ENCODE measurements at places on chromosomes 3 and 15.
A peak's percentile ranks its signal among the peaks of the same experiment; 100 is the strongest.

GRCh38 chr15:78937132-78937739 is 7.6 kb downstream of the CTSH start:
- no peak for DNase-seq

GRCh38 chr3:191119415-191120295 is 79.4 kb upstream of the OSTN start:
- no peak for DNase-seq

- DNase-seq: no peak
These were observed 37.4 kb upstream of the CCDC174 start for GRCh38 chr3:14614189-14614588.

- DNase-seq: no peak
These were observed 31.1 kb upstream of the NEO1 start for GRCh38 chr15:73021139-73021621.

DNA sequence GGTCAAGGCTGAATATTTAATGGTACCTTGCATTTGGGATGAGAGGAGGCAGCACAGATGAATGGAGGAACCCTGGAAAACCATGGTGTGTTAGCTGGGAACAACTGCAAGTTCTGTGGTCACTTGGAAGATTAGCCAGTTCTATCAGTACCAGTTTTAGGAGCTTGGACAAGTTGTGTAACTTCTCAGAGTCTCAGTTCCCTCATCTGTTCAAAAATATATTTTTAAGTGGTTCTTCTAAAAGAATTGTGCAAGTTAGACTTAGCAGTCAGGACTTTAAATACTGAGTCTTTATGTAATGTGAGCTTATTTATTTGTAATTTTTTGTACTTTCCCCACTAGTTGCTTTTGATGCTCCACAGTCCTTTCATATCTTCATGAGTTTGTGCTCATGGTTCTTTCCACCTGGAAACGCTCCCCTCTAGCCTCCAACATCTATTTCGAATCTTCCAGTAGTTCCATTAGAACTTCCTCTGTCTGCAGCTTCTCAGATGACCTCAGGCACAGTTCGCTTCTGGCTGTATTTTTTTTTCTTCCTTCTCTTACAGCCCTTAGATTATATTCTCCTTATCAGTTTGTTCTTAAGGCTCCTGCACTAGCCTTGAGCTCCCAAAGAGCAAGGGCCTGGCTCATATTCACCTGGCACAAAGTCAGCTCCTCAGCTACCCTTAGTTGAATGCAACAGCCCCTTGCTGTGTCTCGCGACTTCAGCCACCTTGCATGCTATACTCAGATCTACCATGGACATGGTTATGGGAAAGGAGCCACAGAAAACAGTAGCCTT is 27.1 kb downstream of the ITPR1 start:
- no peak for DNase-seq

GRCh38 chr3:72182206-72182605 is 397.3 kb upstream of the PROK2 start:
- DNase-seq: no peak

- no peak for DNase-seq
These were observed 32.6 kb upstream of the SKIL start for GRCh38 chr3:170324962-170325361.

- no peak for DNase-seq
These were observed 65.0 kb upstream of the MEIS2 start for GRCh38 chr15:37165395-37165794.

- DNase-seq: no peak
These were observed 12.3 kb upstream of the ZBTB38 start for GRCh38 chr3:141356046-141356445.

DNA sequence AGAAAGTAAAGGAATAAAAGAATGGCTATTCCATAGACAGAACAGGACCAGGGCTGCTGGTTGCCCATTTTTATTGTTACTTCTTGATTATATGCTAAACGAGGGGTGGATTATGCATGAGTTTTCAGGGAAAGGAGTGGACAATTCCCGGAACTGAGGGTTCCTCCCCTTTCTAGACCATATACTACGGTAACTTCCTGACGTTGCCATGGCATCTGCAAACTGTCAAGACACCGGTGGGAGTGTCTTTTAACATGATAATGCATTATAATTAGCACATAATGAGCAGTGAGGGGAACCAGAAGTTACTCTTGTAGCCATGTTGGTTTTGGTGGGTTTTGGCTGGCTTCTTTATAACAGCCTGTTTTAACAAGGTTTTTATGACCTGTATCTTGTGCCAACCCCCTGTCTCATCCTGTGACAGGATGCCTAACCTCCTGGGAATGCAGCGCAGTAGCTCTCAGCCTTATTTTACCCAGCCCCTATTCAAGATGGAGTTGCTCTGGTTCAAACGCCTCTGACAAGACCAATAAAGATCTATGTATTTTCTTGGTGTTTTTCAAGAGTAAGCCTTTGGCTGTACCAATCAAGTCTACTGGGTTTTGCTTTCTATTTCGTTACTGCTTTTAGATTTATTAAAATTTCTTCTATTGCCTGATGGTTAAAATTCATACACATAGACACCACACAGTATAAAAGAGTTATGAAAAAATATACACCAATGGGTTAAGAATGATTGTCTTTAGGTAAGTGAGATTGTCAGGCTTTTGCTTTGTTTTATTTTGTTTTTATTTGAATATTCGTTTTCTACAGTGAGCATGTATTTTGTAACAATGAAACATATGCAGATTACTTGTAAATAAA is 37.4 kb upstream of the CTDSPL start:
- DNase-seq: no peak

DNA sequence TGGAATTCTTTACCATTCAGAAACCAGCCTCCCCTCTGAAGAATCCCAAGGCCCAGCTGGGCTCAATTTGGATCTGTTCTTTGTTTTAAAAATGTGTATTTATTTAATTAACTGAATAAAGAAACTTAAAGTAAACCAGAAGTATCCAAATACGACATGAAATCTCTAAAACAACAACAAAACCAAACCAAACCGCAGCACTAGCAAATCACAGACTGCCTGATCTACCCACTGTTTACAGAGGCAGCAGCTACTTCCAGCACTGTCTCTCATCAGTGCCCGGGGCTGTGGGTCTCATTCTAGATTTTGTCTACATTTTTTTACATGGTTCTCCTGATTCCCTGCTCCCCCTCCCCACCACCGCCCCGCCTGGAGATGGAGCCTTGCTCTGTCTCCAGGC is 2.3 kb downstream of the FLNB start:
- no peak for DNase-seq

GRCh38 chr3:30655187-30655812 is 48.9 kb downstream of the TGFBR2 start:
- DNase-seq: no peak

DNA sequence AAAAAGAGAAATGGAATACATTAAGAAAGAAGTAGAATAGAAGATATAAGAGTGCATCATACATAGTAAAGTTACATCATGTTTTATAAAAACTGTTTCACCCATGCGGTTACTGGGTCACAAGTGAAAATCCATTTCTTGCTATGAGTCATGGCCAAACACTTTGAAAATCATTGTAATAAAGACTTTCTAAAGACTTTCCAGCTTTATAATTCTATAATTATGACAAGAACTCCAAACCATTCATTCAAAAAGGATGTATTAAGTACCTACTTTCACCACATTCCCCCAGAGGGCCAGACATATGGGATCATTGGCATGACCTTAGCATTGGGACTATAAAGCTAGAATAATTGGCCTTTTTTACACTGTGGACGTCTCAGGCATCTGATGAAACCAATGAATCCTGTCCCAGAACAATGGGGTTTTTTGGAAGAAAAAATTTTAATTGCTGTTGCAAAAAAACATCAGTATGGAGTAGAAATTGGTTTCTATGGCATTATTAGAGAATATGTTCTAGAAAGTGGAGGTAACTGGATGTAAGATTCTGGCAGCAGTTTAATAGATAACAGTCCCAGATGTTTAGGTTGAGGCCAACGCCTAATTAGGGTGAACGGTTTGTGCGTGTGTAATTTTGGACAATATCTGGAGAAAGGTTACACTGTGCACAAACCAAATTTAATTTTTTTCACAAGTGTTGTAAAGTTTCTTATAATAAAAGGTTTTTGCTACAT is 3.3 kb upstream of the SKIC8 start:
- DNase-seq: no peak

GRCh38 chr3:124628863-124629262 is 101.4 kb upstream of the UMPS start:
- no peak for DNase-seq

GRCh38 chr3:40691452-40691861 is 166.7 kb downstream of the ZNF621 start:
- DNase-seq: peak; percentile 56

GRCh38 chr3:151276687-151277042 is 1.7 kb downstream of the P2RY14 start:
- DNase-seq: no peak

GRCh38 chr15:84813931-84814330 is 3.2 kb upstream of the ALPK3 start:
- no peak for DNase-seq

- DNase-seq: no peak
These were observed 277.9 kb upstream of the NR2F2 start for GRCh38 chr15:96052572-96053030.

DNA sequence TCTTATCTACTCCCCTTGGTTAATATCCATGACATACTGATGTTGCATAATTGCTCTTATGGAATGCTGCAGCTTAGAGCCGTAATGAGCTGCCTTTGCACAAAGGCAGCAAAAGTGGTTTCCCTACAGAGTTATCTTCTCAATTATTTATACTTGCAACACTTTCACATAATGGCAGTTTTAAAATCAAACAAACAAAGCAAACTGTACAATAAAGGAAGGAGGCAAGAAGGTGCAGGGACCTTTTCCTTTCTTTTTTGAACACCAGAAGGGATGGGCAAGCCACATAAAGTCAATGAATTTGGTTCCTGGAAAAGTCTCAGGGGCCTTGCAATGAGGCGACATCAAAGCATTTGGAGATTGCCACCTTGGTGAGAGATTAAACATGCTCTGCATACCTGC is 188.0 kb downstream of the MEIS2 start:
- no peak for DNase-seq

DNA sequence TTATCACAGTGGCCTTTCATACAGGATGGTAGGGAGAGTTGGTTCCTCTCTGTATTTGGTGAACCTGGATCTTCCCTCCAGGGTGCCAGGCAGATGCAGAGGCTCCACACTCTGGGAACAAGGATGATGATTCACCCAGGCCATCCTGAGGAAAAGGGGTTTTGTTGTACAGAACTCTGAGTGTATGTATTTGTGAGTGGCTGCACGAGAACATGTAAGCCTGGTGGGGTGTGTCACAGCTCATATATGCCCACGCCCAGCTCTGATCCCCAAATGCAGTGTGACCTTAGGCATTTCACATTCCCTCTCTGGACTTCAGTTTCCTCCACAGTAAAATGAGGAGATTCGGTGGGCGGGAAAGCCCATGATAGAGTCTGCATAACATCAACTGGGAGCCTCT is 11.6 kb upstream of the CILP start:
- no peak for DNase-seq

GRCh38 chr3:31952205-31952604 is 28.9 kb downstream of the OSBPL10 start:
- DNase-seq: no peak

- DNase-seq: no peak
These were observed 1.5 kb downstream of the CAMK1 start for GRCh38 chr3:9768141-9768775.

DNA sequence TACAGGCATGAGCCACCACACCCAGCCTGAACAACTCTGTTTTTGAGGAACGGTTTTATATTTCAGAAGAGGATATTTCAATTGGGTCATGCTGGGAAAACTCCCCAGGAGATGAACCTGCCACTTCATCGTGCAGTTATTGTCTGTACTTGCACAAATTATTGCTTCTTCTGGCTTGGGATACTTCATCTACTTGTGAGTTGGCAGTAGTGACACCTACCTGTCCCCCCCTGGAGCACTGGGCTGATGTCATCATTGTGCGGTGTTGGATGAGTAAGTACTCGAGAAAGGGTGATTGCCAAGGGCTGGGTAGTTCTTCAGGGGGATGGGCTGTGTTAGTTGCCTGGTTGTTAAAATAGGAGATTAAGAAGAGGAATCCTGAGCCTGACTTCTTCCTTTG is 85.1 kb upstream of the SAMMSON start:
- DNase-seq: no peak

- no peak for DNase-seq
These were observed 13.2 kb downstream of the P2RY14 start for GRCh38 chr3:151265166-151265565.

DNA sequence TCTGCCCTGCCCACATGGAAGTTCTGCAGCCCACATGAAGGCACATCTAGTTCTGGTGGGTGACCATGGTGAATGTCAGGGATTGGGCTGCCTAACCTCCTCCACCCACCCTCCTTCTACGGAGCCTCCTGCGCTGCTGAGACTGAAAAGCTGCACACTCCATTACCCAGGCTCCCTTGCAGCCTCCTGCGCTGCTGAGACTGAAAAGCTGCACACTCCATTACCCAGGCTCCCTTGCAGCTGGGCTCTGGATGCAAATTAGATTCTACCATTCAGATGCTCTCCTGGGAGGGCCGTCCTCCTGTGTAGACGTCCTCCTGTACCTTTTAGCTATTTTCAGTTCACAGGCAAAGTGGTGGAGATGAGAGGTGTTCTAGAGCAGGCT is 32.1 kb downstream of the POMGNT2 start:
- DNase-seq: no peak

GRCh38 chr3:12974334-12974733 is 98.9 kb downstream of the IQSEC1 start:
- no peak for DNase-seq

GRCh38 chr3:151283907-151284461 is 5.6 kb upstream of the P2RY14 start:
- DNase-seq: no peak

DNA sequence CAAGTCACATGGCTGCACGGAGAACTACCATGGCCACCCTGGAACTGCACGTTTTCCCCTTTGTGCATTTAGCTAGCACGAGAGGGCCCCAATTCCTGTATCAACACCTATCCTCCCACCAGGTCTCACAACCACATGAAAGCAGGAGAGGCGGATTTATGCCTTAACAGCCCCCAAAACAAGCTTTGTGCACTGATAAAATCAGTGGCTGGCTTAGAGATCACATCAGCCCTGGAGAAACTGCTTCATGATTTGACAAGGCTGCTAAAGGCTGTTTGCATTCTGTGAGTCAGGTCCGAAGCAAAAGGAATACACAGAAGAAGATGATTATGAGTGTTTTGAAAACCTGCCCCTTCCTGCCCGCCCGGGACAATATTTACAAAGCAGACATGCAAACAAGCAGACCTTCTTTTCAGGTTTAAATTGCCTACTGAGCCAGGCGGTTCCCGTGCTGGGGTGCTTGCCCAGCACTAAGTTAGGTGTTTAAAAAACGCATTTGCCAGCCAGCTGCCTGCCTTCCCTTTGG is 25.9 kb downstream of the CEMIP start:
- no peak for DNase-seq

- no peak for DNase-seq
These were observed 72.3 kb upstream of the GAP43 start for GRCh38 chr3:115551016-115551415.

DNA sequence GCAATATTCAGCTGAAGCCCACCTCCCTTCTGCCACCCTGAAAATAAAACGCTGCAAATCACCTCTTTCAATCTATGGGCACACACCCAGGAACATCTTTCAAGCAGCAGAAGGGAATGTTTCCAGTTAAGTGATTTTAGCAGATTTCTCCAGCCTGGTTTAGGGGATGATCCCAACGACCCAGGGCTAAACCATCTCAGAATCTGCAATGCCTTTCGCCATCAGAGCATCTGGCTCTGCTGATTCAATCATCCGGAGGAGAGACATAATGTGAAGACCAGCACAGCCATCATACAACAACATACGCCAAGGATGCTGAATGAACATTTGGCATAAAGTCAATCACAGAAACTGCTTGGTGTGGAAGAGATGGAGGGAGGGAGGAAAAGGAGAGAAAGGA is 15.5 kb upstream of the LRRN1 start:
- DNase-seq: no peak

GRCh38 chr3:120098710-120099109 is 4.5 kb upstream of the GSK3B start:
- DNase-seq: no peak
